Mesothelial cell of epicardium (in vitro differentiated cells): ENCODE measurements at places on chromosomes 1 and 21.
A peak's percentile ranks its signal among the peaks of the same experiment; 100 is the strongest.

DNA sequence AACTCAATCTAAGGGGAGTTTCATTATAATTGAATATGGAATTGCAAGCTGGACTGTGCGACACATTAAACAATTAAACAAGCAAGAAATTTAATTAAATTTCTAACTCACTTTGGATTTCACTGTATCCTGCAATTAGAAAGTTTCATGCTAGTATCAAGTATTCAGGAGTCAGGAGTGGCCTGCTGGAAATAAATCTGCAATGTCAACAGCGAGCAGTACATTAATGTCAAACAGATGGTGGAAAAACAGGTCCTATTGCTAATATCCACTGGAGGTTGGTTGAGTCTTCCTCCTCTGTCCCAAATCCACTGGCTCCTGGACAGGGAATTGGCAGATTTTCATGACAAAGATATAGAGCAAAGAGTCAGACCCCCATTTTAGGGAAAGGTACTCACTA is 237.1 kb downstream of the VAV3 start:
- no peak for DNase-seq

- DNase-seq: no peak
Measured at GRCh38 chr21:38524168-38525153, 26.2 kb upstream of the ERG start.

- DNase-seq: no peak
Measured at GRCh38 chr1:92816732-92817131, 15.1 kb upstream of the RPL5 start.

- DNase-seq: no peak
Measured at GRCh38 chr21:45013260-45013841, 61.0 kb upstream of the ADARB1 start.

GRCh38 chr1:30812076-30812475 is 54.5 kb upstream of the LAPTM5 start:
- DNase-seq: no peak

DNA sequence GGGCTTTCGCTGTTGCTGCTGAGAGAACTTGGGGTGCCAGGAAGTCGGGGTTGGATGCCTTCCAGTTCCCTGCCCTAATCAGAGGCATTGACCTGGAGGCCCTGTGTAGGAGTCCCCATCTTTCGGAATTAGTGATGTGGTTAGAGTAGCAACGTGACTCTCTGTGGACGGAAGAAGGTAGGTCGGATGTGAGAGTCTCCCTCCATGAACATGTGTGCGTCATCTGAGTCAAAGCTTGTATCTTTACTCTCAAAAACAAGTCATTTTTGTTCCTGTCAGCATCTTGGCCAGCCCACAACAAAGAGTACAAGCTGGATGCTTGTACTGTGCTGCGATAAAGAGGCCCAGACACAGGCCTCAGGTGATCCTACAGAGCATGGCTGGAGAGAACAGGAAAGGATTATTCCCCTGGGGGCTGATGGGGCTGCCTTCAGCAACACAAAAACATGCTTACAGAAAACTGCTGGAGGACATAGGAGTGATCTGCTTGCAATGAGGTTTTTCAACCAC is 31.0 kb upstream of the IL10 start:
- DNase-seq: no peak

GRCh38 chr1:32426489-32427255 is 32.4 kb upstream of the BSDC1 start:
- DNase-seq: no peak

- DNase-seq: no peak
Measured at GRCh38 chr21:42401820-42402251, 1.9 kb upstream of the UBASH3A start.

DNA sequence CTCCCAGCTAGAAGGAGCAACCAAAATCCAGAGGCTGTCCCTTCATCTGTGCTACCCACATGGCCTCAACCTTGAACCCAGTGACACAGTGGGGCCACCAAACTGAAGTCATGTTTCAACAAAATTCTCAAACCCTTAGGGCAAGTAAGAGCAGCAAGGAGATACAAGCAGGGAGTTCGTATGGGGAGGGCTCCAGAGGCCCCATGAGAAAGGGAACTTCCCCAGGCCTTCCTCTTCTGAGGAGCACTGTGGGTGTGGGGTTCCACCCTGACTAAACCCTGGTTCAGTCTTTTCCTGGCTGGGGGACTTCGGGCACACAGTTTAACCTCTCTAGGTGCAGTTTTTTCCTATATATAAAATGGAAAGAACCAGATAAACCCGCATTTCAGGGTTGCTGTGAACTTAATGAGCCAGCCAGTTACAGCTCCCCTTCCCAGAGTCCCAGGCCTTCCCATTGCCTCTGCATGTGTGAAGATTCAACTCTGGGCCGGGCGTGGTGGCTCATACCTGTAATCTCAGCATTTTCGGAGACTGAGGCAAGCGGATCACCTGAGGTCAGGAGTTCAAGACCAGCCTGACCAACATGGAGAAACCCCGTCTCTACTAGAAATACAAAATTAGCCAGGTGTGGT is 8.0 kb upstream of the THEMIS2 start:
- no peak for DNase-seq

DNA sequence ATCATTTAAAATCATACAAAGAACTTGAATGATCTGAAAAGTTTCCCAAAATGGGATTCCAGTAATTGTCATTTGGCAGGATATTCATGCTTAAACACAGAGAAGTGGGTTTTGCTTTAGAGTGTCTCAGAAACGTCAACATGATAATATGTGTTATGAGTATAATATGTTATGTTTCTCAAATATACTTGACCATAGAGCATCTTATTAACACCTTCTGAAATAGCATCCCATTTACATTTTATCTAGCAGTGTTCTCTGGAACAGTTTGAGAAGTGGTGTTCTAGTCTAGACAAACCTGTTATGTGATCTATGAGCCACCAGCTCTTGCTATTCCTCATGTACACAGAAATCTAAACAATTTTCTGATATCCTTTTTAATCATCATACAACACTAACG is 588.8 kb upstream of the PBX1 start:
- DNase-seq: no peak

DNA sequence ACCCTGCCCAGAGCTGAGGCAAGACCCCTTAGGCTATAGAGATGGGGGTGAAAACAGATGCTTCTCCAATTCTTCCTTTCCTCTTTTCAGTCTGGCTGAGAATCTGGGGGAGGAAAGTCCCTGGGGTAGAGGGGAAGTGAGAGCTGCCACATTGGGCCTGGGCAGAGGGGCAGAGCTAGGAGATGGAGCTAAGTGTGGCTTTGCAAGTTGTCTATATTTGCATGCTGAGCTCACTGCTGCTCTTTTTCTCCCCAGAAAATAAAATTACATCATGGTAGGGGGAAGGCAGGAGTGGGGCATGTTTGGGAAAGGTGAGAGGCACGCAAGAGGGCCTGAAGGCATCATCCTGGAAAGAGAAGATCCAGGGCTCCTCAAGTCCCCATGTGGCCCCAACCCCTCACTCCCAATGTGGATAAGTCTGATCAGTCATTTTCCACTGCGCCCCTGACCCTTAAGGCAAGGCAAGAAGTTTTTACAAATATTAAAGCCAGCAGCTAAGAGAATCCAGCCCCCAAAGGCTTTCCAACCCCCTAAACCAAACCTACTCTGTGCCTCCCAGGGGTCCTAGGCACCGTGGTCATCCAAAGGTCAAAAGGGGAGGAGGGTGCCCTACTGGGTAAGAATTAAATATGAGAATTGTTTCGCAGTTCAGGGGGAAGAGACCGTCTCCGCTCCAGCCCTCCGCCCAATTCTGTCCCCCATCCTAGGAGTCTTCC is 500 bp upstream of the PEA15 start:
- no peak for DNase-seq

- DNase-seq: peak; percentile 63
Measured at GRCh38 chr1:975896-976683, 5.8 kb downstream of the PERM1 start.

GRCh38 chr1:235831148-235831547 is 35.6 kb downstream of the LYST start:
- no peak for DNase-seq

DNA sequence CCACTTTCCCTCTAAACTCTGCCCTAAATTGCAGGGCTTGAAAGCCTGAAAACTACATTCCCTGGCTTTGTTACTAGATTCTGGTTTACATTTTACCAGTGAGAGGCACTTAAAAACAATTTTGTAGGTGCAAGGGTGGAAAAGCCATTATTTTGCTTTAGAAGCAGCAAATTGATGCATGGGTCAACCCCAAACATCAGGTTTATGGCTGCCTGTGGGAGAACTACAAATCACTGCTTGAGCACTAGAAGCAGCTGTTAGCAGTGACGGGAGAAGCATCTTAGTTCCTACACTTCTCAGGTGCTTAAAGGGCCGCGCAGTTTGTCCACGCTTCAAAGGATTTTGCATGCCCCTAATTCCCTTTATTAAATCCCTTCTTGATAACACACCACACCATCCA is 417.2 kb downstream of the PCP4 start:
- DNase-seq: no peak

DNA sequence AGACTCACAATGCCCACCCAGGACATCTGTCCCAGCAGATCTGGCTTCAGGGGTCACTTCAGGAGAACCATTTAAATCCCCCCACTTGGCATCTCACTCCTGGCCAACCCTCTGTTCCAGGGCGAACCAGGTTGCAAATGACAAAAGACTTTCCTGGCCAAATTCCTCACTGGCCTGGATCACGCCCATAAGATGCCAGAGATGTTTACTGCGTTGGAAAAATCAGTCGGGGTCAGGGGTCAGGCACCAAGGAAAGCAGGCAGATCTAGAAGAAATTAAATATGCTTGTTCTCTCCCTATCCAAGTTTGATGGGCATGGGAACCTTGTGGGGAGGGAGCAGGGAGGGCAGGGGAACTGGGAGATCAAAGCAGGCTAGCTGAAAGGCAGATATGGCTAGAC is 14.6 kb upstream of the AGTRAP start:
- no peak for DNase-seq

DNA sequence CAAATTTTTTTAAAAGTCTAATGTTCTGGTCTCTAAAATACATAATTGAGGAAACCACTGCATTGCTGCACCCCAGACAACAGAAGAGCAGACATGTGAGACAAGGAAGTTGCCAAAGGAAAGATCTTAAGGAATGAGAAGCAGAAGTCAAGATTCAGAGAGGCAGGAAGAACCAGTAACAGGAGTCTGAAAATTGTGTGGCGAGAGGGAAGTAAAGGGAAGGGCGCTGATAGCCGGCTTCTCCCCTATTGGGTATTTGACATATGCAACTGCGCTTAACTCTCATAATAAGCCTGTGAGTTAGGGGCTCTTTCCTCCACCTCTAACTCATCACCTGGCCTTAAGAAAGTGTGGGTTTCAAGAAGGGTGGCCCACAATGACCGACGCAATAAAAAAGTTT is 21.9 kb upstream of the KIF14 start:
- no peak for DNase-seq

- no peak for DNase-seq
Measured at GRCh38 chr1:224170748-224171478, 12.1 kb upstream of the DEGS1 start.

DNA sequence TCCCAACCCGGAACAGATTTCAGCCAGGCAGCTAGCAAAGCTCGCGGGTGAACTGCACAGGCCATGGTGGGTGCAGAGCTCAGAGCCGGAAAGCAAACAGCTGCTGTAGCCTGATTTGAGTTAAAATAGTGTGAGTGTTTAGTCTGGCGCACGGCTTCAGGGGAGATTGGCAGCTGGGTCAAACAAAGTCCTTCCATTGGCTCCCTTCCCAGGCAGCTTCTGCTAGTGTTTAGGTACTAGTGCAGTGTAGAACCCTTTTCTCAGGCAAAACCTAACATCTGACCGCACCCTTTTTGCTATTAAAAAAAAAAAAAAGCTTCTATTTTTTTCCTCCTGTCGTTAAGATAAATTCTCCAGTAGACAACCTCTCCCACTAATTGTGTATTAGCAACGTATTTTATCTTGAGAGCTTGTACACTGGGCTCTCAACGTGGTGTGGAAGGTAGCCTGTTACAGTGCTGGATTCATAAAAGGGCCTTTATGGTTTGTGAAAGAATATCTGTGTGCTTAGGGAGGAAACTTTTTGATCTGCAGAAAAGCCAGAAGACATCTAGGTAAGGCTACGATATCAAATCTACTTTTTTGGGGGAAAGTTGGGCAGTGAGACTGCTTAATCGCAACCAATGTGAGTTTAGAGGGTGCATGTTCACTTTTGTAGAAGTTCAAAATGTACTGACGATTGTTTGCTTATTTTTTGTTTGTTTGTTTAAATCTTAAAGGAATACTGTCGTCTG is 689.6 kb downstream of the USP25 start:
- DNase-seq: no peak

GRCh38 chr1:40599926-40600325 is 65.6 kb downstream of the RIMS3 start:
- no peak for DNase-seq

- no peak for DNase-seq
Measured at GRCh38 chr1:116515702-116516101, 55.1 kb downstream of the CD58 start.

DNA sequence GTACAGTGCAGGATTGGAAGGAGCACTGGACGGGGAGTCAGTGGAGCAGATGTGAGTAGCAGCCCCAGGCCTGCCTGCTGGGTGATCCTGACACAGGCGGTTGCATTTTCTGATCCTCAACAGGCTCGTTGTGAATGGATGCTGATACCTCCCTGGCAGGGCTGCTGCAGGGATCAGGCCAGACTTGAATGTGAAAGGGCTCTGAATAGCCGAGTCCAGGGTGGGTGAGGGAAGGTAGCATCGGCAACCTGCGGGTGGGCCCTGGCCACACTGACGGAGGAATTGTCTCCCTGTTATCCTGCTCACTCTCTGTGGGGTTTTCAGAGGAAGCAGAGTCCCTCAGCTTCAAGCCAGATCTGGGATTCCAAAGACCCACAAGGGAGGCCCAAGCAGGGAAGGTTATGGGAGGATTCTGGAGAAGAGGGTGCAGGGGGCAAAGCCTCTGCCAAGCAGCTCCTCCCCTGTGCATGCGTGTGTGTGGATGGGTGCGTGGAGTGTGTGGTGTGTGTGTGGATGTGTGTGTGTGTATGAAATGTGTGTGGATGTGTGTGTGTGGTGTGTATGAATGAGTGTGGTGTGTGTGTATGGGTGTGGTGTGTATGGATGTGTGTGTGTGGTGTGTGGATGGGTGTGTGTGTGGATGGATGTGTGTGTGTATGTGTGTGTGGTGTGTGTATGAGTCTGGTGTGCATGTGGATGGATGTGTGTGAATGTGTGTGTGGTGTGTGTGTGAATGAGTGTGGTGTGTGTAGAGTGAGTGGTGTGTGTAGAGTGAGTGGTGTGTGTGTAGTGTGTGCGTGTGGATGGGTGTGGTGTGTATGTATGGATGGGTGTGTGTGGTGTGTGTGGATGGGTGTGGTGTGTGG is 100.3 kb downstream of the UBIAD1 start:
- DNase-seq: no peak

GRCh38 chr21:46005481-46005881 is 23.9 kb downstream of the COL6A1 start:
- DNase-seq: no peak

- no peak for DNase-seq
Measured at GRCh38 chr1:52057255-52057654, 1.2 kb downstream of the BTF3L4 start.

DNA sequence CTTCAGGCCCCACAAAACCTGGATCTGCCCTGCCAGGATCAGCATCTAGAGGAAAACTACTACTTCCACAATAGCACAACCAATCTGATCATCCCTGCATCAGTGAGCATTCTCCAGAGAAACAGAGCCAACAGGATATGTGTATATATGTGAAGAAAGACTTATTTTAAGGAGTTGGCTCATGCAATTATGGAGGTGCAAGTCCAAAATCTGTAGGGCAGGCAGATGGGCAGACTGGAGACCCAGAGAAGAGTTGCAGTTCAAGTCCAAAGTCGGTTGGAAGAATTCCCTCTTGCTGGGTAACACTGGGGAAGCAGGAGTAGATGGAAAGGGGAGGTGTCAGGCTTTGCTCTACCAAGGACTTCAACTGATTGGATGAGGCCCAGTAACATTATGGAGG is 4.9 kb upstream of the HENMT1 start:
- no peak for DNase-seq

- DNase-seq: no peak
Measured at GRCh38 chr1:212630158-212630900, 21.8 kb downstream of the ATF3 start.
